ENCODE measurements at places on chromosomes 2 and 18.

GRCh38 chr2:88082781-88083180 is 15.2 kb downstream of the SMYD1 start:
- DNase-seq = no peak

GRCh38 chr18:26911840-26912239 is 46.3 kb upstream of the AQP4 start:
- no peak for DNase-seq

- no peak for DNase-seq
Observed at GRCh38 chr2:75587954-75588587, 27.3 kb upstream of the EVA1A start.

DNA sequence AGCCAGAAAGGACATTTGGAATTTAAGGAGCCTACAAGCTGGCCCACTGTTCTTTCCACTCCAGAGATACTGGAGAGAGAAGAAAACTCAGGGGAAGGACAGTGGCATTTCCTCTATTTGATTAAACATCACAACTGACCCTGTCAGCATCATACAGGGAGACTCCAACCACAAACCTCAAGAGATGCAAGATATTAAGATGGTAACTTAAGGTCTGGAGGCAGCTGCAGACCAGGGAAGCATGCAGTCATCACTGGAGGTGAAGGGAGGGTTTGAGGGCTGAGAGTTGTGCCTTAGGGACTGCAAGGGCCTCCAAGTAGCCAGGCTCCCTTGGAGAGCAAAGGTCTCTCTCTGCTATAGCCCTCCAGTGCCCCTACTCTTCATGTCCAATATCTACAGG is 67.4 kb downstream of the RNF152 start:
- DNase-seq = no peak

DNA sequence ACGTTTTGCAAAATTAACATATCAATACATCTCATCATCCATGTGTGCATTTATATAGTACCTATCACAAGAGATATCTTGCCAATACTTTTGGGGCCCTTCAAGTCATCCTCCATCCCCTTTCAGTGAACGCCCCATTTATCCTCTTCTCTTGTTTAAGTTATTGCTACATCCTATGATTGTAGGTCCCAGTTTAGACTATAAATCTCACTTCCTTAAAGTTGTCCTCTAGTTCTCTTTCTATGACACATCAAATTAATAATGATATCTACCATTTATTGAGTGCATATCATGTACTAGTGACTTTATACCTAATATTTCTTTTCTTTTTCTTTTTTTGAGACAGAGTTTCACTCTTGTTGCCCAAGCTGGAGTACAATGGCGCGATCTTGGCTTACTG is 28.8 kb upstream of the FBXO11 start:
- DNase-seq = no peak

DNA sequence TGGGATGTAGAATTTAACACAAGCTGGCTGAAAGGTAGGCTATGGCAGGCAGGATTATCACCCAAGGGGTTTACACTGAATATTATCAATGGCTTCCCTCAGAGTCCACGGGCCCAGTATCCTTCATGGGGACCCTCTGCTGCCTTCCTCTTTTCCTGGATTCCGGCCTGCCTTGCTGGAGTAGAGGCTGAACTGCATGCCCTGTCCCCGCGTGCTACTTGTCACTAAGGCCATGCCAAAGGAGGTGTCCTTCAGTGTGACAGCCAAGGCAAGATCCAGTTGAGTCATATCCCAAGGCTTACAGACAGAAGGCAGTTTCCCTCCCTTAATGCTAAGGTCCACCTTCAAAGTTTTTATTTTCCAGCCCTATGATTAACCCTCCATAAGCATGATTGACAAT is 156.3 kb downstream of the CYP26B1 start:
- no peak for DNase-seq

DNA sequence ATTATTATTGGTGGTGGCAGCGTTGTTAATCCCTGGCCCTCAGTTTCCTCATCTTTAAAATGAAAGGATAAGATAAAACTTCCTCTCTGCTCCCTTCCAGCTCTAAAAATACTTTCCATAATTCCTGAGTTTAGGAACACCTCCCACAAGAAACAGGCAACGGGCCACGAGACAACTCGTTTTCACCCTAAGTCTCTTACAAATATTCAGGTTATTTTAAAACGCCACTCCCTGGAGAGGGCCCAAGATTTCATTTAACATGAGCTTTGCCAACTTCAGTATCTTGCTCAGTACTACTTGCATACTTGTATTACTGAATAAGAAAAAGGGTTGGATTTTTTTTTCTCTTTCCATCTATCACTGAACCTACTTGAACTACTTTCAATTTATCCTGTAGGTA is 611.1 kb upstream of the FANCL start:
- DNase-seq = no peak

DNA sequence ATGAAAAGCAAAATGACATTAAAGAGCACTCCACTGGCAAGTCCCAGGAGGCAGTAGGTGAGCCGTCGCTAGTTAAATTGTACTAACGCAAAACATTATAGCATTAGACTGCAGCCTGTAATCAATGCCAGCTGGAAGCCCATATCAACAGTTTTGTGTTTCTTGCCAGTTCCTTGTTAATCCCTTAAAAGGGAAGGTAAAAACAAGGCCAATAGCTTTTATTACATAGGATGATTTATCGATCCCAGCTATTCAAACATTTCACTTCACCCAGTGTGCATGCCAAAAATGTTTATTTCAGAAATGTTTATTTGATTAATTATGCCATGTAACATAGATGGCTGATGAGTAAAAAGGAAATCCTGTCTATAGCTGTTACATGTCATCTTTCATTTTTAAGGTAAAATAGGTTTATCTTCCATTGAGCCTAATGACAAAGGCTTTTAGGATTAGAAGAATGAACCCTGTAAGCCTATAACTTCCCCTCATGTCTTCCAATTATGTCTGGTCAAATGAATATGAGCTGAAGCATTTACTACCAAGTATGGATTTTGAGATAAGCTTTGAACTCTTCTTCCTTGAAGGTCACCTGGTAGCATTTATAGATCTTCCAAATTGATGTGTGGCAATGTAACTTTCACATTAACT is 591.2 kb downstream of the RNF144A start:
- DNase-seq = no peak

- DNase-seq = no peak
Observed at GRCh38 chr2:926896-927295, 23.8 kb upstream of the SNTG2 start.

DNA sequence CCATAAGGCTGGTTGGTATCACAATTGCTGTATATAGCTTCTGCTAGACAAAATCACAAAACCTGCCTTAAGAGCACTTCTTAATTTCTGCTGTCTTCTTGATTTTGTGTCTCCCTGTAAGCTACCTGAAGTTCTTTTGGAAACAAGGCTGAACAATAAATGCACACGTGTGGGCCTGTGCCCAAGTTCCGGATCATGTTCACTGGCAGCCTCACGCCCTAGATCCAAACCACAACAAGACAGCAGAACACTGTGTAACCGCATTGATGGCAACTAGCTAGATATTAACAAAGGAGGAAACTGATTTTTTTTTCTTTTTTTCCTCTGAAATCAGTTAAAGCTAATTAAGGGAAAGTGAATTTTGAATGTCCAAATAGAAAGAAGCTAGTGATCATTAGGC is 81.5 kb upstream of the LYPD6B start:
- DNase-seq = no peak

DNA sequence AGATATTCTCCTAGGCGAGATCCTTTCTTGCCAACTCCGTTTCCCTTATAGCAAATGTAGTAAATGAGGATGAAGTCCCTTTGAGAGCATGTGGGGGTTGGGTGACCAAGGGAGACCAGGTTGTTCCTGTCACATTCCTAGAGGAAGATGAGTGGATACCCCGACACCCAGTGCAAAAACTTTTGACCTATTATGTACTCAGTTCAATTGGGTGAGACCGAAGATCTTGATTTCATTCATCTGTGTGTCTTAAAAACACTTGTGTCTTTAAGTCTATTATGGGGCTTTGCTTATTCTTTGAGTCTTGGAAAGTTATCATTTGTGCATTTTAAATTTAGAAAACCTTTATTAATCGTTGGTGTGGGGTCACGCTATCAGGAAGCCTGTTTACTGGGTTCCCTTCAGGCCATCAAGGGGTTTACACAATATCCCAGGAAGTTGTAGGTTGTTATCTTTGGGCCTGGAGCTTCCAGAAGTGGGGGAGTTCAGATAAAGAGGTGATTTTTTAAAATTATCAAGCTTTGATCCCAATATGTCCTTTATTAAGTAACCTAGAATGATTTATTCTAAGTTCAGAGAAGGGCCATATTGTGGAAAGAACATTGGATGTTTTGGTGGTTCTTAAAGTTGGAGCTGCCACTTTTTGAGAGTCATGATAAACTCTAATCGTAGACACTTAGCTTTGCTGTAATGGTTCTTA is 2.8 kb downstream of the RHOB start:
- DNase-seq = no peak

GRCh38 chr2:183248866-183249567 is 124.8 kb downstream of the NUP35 start:
- peak; percentile 15 for DNase-seq

- DNase-seq = peak; percentile 72
Observed at GRCh38 chr18:5057386-5058348, 139.4 kb downstream of the AKAIN1 start.

GRCh38 chr2:64213532-64214275 is 69.5 kb upstream of the PELI1 start:
- no peak for DNase-seq

GRCh38 chr2:21291426-21291825 is 167.7 kb downstream of the TDRD15 start:
- no peak for DNase-seq

GRCh38 chr18:4026542-4026941 is 428.6 kb downstream of the DLGAP1 start:
- DNase-seq = no peak

GRCh38 chr2:55452879-55453278 is 33.2 kb upstream of the CCDC88A start:
- DNase-seq = no peak

DNA sequence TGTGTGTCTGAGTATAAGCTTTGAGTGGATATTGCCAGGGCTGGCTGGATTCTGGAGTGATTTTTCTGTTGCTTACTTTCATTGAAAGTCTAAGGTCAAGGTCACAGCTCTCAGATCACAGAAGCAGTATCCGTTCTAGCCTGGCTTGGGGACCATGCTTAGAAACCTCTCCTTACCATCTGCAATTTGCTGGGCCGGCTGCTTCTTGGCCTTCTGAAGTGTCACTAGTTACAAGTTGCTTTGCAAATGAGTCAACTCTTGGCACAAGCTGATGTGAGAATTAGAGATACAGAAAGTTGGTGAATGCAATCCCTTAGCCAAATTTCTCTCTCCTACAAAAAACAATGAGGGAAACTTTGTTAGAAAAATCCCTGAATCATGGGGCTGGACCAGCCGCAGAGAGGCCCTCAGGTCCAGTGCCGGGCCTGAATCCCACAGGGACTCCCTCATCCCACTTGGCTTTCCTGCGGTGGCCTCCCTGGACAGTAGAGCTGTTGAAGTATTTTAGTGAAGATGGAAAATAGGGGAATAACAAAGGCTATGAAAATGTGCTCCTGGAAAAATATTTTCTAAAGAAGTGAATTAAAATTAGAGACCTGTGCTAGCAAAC is 92.7 kb upstream of the CNGA3 start:
- DNase-seq = no peak

- DNase-seq = no peak
Observed at GRCh38 chr18:44742718-44743311, 62.1 kb downstream of the SETBP1 start.

- no peak for DNase-seq
Observed at GRCh38 chr2:120934574-120935338, 199.1 kb downstream of the GLI2 start.

DNA sequence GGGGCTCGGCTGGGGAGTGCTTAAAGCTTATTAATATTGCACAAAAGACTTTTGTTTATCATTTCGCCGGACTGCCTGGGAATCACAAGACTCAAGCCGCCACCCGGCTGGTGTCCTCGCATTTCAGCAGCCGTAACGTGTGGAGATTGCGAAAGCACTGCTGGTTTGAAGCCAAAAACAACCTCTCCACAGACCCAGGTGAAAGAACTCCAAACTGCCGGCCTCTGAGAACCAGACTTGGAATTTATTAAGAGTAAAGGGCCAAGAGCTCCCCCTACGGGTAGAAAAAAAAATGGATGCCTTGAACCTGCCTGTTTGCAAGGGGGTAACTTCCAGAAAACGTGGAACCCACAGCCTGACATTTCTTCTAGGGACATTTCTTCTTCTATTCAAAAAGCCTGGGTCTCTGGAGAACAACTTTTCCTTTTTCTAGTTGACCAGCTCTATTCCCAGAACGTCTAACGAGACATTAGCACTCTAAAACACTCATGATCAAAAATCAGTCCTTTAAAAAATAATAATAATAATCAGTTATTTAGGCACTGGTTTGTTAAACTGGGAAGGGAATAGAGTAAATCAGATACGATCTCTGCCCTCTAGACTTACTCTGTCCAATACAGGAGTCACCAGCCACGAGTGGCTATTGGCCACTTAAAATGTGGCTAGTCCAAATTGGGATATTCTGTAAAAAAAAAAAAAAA is 216.3 kb downstream of the C1D start:
- DNase-seq = peak; percentile 58

DNA sequence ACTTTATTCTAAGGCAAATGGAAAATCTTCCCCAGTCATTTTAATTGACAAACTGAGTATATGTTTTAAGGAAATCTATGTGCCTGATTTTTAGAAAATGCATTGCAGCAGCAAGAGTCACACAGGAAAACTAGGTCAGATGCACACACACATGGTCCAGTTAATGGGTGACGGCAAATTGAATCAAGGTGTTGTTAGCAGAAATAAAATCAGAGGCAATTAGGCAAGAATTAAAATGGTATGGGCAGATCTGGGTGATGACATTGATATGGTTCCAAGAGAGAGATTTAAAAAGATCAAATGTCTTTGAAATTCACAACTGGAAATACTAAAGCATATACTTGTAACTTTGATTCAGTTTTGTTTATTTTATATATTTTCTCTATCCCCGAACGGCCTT is 174.2 kb upstream of the CDH19 start:
- no peak for DNase-seq

GRCh38 chr2:190853531-190854383 is 26.9 kb upstream of the GLS start:
- DNase-seq = peak; percentile 54

DNA sequence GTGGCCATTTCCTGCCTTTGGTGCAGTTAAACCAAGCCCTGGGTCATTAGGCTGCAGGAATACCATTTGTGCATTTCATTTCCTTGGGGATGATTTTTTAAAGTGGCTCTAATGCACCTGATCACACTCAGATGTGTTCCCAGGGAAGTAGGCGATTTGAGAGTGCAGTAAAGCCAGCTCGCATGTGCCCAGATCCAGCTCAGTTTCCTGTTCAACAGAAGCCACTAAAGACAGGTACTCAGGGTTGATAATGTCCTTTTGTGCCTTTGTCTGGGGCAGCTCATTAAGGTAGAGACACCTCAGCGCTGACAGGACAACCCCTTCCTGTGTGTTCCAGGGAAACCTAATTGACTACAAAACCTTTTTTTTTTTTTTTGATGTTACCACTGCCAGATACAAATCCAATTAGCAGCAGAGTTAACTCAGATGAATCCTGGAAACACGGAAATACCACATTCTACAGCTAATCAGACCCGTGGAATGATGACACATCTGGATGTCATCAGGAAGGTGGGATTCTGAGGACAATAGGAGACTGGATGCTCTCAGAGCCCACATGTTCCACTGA is 15.2 kb upstream of the CHRNA1 start:
- no peak for DNase-seq
